Activated CD8-positive, alpha-beta T cell treated with anti-CD3 and anti-CD28 coated beads for 36 hours (primary cell): ENCODE measurements at places on chromosomes 7 and 10. TPM values are rescaled to one million over a fixed set of nuclear protein-coding genes. Genes with fewer than 3 reads are reported as not detected.

Gene HTR5A
- not detected for total RNA-seq

Gene GPR15LG
- not detected for total RNA-seq

Gene CRHR2
- total RNA-seq, result not detected

DNA sequence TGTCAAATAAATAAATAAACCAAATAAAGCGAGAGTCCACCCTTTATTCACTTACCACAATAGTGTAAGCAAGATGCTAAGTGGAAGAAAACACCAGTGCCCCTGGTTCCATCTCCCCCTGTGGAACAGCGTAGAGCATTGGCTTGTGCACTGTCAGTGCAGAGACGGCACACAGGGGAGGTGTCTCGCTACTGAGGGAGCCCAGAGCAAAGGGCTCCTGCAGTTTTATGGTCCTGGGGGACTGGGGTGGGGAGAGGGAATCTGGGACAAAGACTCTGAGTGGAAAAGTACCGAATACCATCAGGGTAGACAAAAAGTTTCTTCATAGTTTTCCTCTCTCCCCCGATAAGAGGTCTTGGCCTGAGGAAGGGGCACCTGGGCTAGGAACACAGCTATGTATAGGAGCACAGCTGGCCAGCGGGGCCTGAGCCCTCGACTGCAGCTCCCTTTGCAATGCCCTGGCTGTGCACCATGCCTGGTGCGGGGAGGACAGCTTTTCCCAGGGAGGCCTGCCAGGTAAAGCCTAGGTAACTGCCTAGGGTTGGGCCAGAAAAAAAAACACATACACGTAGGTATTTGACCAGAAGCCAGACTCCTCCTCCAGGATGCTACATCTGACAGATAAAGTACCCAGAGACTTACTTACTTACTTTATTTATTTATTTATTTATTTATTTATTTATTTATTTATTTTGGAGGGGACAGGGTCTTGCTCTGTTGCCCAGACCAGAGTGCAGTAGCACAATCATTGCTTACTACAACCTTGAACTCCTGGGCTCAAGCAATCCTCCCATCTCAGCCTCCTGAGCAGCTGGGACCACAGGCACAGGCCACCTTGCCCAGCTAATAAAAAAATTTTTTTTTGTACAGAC, 88.8 kb upstream of the KIF5B start:
- no peaks in the 10 kb centered on the region for H3K36me3 ChIP-seq
- H3K4me3 ChIP-seq, result no peak overlapping the region
- no peak for DNase-seq
- H3K27ac ChIP-seq, result no peak overlapping the region
- H3K27me3 ChIP-seq, result no peaks in the 10 kb centered on the region
- H3K4me1 ChIP-seq, result peaks cover 4% of the 10 kb centered on the region

DNA sequence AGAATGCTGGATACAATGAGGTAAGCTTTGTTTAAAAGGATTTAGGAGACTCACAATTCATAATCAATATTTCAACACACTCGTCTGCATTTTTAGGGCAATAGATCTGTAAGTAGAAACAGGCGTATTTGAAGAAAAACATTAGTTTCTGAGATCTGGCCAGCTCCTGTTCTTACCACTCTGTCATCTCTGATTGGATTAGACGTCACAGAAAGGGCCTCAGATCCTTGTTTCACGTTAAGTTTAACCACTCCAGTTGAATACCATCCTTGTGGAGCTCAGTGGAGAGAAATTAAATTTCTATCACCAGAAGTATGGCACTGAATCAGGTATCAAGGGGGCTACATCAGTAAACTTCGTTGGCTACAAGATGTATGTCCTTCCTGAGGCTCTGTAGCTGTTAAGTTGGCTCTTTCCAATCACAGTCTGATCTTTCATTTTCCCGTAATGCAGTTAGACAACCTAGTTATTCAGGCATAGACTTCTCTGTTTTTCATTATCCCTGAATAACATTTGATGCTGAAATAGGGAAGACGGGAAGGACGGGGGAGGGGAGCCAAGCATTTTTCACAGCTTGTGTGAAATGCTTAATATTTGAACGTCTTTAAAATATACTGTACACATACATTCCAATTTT, 659.2 kb upstream of the GALNT17 start:
- no peak for DNase-seq
- no peak overlapping the region for H3K4me3 ChIP-seq
- H3K36me3 ChIP-seq, result no peaks in the 10 kb centered on the region
- H3K27ac ChIP-seq, result no peak overlapping the region
- H3K27me3 ChIP-seq, result no peaks in the 10 kb centered on the region

DNA sequence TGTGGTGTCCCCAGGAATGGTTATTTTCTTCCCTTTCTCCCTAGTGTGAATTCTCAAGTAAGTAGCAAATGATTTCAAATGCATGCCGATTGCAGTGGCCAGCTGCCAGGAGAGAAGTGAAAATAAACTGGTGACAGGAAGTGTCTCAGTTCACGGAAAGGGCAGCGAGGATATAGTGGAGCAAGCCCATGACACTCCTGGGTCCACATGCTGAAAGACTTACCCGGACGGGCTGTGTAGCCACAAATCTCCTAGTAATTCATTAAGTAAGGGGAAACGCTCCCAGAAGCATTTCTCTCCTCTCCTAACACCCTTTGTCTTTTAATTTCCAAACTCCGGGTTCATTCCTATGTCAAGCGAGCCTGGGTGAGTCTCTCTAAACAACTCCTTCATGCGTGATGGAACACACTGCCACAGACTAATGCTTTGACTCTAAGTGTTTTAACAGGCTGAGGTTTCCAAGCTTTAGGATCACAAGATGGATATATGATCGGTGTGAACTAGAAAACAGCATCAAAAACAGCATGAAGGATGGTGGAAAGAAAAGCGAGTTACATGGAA, 125.6 kb downstream of the CYP26A1 start:
- H3K4me3 ChIP-seq, result no peak overlapping the region
- peaks cover 23% of the 10 kb centered on the region for H3K27me3 ChIP-seq
- no peaks in the 10 kb centered on the region for H3K36me3 ChIP-seq
- no peak for DNase-seq

- H3K4me3 ChIP-seq, result no peak overlapping the region
- H3K27me3 ChIP-seq, result peaks cover 2% of the 10 kb centered on the region
- DNase-seq, result no peak
- H3K4me1 ChIP-seq, result no peaks in the 10 kb centered on the region
- H3K27ac ChIP-seq, result no peak overlapping the region
Observed at GRCh38 chr10:42950606-42951485, 126.0 kb upstream of the RET start.

DNA sequence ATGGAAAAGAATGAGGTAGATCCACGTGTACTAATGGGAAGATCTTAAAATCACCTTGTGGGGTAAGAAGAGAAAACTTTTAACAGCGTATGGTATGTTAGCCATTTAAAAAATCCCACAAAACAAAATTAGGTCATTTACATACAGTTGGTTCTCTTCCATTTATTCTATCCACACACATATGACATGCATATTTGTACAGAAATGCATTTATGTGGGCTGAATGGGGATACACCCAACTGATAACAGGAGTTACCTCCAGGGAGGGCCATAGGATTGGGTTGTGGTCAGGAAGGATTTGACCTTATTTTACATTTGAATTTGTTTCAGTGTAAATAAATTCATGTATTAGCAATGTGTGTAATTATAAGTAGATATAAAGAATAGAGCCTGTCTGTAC, 71.5 kb downstream of the MCMBP start:
- peaks cover 21% of the 10 kb centered on the region for H3K36me3 ChIP-seq
- no peak overlapping the region for H3K4me3 ChIP-seq
- DNase-seq, result no peak
- no peaks in the 10 kb centered on the region for H3K27me3 ChIP-seq
- no peak overlapping the region for H3K27ac ChIP-seq
